ENCODE measurements at places on chromosomes 13 and 19.
A peak's percentile ranks its signal among the peaks of the same experiment; 100 is the strongest.

DNA sequence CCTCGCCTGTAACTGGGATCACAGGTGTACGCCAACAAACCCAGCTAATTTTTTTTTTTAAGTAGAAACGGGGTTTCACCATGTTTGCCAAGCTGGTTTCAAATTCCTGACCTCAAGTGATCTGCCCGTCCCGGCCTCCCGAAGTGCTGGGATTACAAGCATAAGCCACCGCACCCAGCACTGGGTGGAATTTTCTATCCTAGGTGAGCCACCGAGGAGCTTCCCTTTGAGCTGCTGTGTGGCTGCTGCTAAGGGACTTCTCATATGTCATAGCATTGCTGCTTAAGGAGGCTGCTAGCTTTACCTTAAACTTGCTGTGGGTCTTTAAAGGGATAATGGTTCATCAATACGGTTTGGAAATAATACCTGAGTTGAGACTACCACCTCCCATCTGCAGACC lies 2.9 kb upstream of the AMER2 start:
- no peak for DNase-seq

DNA sequence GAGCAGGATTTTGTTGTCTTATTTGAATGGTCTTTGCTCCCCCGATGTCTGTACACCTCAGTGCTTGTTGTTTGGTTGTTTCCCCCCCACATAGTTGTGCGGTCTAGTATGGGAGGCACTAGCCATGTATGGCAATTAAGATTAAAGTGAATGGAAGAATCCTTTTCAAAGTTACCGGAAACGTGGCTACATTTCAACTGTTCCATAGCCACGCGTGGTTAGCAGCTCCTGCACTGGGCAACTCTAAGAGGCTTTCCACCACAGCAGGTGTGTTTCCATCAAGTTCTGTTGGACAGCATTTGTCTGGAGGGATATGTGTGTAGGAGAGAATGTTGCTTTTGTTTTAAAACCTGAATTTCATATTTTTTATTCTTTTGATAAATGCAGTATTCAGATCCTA lies 247.3 kb downstream of the GGACT start:
- no peak for DNase-seq

DNA sequence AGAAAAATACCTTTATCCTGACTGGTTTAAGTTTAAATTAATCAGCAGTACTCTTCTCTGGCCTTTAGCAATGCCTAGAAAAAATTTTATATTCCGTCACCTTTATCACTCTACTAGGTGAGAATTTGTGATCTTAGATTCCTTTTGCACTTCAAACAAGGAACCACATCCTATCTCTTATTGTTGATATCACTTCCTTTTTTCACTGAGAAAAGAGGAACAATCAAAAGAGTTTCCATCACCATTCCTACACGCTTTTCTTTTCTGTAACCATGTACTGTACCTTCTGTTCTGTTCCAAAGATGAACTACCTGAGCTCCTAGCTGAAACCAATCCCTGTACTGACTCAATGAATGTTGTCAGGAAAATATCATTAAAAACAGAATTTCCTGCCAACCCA lies 1379.0 kb upstream of the MIR17HG start:
- DNase-seq: no peak

DNA sequence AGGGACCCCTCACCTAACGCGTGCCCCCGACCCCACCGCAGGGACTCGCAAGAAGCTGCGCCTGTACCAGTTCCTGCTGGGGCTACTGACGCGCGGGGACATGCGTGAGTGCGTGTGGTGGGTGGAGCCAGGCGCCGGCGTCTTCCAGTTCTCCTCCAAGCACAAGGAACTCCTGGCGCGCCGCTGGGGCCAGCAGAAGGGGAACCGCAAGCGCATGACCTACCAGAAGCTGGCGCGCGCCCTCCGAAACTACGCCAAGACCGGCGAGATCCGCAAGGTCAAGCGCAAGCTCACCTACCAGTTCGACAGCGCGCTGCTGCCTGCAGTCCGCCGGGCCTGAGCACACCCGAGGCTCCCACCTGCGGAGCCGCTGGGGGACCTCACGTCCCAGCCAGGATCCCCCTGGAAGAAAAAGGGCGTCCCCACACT lies 4.7 kb upstream of the MYBPC2 start:
- DNase-seq: peak; percentile 37

DNA sequence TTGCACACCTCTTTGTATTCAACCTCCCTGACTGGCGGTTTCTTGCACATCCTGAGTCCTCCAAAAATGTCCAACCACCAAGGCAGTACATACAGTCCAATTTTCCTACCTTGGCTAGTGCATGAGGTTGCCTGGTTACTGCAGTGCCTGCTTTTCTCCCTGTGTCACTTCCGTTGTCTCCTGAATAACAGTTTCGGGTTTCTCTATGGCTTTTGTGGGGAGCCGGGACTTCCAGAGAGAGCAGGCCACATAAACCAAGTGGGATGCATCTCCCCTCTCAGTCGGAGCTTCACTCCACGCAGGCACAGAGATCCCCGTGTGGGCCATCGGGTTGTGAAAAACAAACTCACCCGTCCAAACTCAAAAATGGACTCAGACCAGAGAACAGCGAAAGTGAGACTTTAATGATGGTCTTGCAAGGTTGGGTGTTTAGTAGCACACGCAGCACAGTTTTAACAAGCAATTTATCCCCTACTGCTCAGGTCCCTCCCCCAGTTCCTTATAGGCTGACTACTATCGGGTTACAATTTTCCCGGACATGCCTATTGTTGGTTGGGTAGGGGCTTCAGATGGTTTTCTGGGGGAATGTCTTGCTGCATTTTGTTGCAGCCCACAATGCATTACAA lies 173.1 kb downstream of the POU4F1 start:
- DNase-seq: no peak

All from stimulated activated CD4-positive, alpha-beta T cell treated with anti-CD3 and anti-CD28 coated beads, Interleukin-12 subunit alpha, Interleukin-12 subunit beta, amount 100 ng/mL, for 4 hours (primary cell).